Central memory CD8-positive, alpha-beta T cell (primary cell): ENCODE measurements at places on chromosomes 7 and 10.

GRCh38 chr10:95907456-95908253, at the start of gene CC2D2B:
TSS of gene CC2D2B (plus strand) at chr10:95907975. CDS start at chr10:95911324, 3,349 bp downstream.
- peak; percentile 21 for DNase-seq

DNA sequence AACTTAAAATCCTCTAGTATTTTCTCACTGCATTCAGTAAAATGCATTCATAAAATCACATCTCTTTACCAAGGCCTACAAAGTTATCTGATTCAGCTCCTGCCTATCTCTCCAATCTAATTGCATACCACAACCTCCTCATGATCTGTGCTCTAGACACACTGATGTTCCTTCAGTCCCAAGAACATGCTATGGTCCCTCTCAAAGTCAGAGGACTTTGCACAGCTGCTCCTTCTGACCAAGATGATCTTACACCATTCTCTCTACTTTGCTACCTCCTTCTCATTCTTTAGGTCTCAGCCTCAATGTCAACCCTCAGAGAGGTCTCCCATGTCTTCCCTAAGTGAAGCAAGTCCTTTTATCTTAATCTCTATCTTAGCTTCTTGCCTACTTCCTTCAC, 45.5 kb downstream of the CAV1 start:
- DNase-seq, result no peak

DNA sequence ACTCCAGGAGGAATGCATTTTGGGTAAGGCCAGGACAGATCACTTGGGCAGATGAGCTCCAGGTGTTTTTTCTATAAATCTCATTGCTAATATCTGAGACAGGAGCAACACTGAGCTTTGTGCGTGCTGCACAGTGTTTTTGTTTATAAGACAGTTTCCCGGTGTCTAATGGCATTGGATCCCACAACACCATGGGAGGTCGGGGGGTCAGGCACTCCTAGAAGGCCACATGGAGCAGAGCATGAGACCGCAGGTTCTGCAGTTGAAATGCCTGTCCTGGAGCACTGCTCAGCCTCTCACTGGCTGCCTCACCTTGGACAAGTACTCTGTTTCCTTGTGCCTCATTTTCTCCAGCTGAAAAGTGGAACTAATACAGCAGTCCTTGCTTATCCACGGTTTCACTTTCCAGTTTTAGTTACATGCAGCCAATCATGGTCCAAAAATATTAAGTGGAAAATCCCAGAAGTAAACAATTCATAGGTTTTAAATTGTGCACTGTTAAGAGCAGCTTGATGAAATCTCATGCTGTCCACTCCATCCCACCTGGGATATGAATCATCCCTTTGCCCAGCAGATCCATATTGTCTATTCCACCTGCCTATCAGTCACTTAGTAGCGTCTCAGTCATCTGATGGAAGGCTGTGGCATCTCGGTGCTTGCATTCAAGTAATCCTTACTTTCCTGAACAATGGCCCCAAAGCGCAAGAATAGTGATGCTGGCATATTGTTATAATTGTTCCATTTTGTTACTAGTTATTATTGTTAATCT, 35.2 kb downstream of the ATXN7L1 start:
- DNase-seq, result no peak

GRCh38 chr7:54563329-54563916, 21.2 kb downstream of the VSTM2A start:
- no peak for DNase-seq

- DNase-seq, result no peak
Observed at GRCh38 chr7:1087465-1087814, 473 bp upstream of the GPER1 start.

DNA sequence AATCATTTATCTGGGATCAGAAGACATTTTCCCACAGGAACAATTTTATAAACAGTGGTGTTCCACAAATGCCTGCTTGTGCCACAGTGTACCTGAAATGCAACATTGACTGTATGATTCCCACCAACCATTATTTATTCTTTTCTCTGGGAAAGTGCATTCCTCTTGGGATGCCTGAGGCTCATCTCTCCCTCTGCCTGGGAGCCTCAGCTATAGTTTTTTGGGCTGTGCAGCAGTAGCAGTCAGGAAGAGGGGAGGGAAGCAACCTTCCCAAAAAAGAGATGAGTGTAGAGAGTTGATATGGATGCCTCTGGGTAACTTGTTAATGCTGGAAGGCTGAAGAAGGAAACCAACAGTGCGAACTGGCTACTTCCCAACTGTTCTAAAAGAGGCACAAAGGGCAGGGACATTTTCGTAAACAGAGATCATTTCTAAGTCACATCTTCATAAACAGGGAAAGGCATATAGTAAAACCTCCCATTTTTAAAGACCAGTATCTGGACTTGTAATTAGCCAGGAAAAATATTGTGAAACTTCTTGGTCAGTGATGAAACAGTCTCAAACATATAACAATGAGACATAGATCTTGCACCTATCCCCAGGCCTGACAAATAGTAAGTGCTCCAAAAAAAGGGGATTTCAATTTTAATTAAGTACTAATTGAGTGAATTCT, 1.4 kb upstream of the CALD1 start:
- DNase-seq, result no peak

DNA sequence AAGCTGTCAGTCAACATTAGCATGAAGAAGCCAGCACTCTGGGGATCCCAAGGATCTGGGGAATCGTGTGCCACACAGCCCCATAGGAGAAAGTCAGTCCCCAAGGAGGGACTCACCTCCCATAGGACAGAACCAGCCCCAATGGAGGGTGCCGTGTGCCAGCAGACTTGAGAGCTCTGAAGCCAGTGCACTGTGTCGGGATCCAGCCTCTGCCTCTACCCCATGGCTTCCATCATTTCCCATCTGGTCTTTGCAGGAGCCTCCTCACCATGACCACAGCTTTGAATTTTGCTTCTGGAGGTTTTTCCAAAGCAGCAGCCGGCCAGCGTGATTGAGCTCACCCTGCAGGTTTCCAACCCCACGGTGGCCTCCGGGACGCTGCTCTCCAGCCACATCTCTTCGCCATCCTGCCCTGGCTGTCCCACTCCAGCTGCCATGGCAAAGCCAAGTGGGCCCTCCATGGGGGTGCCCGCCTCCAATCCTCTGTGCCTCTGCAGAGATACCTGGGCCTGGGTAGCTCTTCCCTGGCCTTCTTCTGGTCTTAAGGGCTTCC, 171.8 kb upstream of the SHH start:
- DNase-seq, result no peak

DNA sequence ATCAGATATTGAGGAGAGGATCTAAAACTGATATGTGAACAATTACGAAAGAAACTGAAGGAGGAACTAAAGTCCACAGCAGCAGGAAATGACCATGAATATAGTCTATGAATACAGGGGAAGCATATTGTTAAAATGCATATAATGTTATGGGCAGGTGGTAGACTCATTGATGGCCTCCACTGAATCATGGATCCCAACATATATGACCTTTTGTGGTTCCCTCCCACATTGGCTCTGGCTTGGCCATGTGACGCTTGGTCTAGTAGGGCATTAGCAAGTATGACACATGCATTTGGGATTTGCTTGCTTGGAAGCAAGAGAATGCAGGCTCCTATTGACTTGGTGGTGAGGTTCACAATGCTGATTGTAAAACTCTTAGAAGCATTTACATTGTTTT, 55.2 kb upstream of the RAB18 start:
- DNase-seq, result no peak

GRCh38 chr10:60282771-60283353, 106.8 kb downstream of the ANK3 start:
- DNase-seq, result no peak

DNA sequence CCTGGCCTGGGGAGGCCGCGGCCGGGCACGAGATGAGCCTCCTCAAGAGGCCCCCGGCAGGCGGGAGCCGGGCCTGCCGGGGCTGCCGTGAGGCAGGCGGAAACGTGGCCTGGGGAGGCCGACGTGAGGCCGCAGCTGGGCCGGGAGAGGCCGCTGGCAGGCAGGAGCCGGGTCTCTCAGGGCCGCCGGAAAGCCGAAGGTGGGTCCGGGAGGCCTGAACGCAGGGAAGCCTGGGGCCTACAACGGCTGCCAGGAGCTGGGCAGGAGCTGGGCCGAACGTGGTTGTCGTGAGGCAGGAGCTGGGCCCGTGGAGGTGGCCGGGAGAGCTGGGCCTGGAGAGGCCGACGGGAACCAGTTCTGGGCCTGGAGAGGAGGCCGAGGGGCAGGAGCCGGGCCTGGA, 171.9 kb downstream of the TPST1 start:
- DNase-seq, result no peak

DNA sequence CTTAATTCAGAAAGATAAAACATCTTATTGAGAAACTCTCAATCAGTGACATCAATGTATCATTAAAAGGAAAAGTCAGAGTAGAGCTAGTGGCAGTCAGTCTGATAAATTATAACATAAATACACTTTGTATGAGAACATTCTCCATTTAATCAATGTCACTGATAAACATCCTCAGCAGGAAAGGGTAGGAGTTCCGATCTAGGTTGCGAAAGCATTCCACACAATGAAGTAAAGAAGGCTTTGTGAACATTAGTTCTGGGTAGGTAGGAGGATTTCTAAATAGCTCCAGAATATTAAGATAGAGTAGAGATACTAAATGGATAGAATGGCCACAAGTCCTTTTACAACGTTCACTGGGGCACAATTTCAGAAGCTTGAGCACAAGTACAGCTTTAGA, 179.7 kb upstream of the MALRD1 start:
- no peak for DNase-seq

DNA sequence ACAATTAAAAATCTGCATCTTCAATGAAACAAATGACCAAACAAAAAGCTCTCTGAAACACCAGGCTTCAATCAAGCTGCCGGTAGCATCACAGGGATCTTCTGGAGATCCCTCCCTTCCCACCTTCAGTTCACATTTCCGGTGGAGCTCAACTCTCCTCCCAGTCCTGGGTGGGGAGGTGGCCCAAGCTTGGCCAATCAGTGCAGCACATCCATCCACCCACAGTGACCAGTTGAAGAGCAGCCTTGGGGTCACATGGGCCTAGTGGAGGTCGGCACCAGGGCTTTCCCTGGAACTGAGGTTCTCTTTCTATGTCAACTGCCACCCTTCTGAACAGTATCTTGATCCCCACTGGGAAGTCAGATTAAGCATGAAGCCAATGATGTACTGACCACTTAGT, 620.1 kb upstream of the MGMT start:
- no peak for DNase-seq

DNA sequence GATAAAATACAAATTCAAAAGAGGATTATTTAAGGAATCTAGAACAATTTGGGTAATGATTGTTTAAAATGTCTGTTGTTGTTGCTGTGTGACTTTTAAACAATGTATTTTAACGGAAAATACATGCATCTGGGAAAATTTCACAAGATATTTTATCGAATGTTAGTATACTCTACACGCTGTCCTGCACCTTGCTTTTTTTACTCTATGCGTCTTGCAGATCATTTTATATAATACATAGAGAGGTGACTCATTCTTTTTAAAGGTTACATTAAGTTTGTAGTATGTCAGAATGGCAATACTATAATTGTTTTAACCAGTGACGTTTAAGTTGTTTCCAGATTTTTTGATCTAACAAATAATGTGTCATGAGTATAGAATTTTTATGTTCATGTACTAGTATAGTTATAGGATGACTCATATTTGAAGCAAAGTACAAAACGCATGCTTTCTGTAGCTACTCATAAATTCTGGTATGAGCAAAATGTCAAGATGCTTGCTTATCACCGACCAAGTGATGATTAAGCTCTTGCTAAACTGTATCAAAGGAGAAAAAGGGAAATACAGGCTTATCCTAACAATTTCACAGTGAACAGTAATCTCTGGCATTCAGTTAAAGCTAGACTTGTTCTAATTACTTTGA, 4.9 kb downstream of the DKK1 start:
- no peak for DNase-seq

GRCh38 chr10:113297226-113297625, 255.6 kb upstream of the HABP2 start:
- DNase-seq, result no peak

- no peak for DNase-seq
Observed at GRCh38 chr10:71134732-71135211, 77.6 kb upstream of the UNC5B start.

GRCh38 chr7:90424720-90425119, 21.5 kb downstream of the CLDN12 start:
- no peak for DNase-seq

DNA sequence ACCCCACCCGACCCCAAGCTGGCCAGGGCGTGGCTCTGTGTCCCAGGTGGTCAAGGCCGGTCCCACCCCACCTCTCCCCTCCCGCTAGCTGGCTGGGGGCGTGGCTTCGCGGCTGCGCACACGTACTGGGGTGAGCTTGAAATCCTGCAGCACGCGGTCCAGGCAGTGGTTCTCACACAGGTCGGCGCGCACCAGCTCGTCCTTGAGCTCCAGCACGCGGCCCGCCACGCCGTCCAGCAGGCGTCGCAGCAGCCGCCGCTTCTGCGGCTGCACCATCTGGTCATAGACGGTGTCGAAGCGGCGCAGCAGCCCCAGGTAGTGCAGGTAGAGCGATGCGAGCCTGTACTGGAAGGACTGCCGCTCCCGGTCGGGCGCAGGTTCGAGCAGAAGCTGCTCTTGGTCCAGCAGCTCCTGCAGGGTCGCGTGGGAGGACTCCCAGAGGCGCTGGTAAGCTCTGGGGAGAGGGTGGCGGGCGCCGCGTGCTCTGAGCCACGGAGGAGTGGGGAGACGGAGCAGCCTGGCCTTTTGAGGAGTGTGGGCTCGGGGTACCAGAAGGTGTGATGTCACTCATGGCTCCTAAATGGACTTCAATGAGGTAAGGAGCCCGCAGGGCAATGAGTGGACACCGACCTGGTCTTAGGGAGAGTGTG, 5.8 kb downstream of the H2BK1 start:
- DNase-seq, result no peak

DNA sequence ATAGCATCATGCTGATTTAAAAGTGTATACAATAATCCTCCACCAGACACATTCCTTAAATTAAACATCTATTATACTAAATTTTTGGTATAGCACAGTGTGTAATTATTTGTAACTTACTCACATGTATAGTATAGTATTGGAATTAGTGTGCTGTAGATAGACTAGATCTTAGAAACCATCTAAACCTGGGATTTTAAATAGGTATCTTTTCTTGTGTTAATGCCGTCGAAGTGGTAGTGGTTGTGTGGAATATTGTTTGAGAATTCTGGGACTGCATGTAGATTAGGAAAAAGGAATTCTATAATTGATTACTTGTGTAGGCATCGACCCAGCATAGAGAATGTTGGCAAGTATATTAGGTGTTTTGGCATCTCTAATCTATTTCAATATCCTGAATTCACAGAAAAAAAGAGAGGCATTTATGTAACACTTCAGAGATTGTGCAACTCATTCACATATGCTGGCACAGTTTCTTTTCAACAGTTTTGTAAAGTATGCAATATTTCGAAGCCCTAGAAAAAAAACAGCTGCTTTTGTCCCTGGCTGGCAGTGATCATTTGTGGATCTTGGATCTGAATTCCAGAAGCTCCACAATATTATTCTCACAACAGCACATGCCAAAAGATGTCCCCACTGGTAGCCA, 145.5 kb upstream of the AGR3 start:
- no peak for DNase-seq

GRCh38 chr10:104666106-104666505, 25.0 kb downstream of the SORCS3 start:
- DNase-seq, result no peak

- DNase-seq, result no peak
Observed at GRCh38 chr7:121388950-121389349, 7.2 kb downstream of the FAM3C start.

GRCh38 chr10:61965703-61966395, 64.3 kb downstream of the ARID5B start:
- no peak for DNase-seq

- no peak for DNase-seq
Observed at GRCh38 chr10:1156616-1156886, 100.4 kb downstream of the WDR37 start.
